Muscle of back (tissue), 13 donors: ENCODE measurements at places on chromosomes 7 and 10. TPM values are rescaled to one million over a fixed set of nuclear protein-coding genes. Genes with fewer than 3 reads are reported as not detected.

UFSP1 gene
- polyA plus RNA-seq: 2.2 TPM

GFRA1 gene
- polyA plus RNA-seq: 28.4 TPM

PLEKHS1 gene
- 0.12 TPM for polyA plus RNA-seq

ASB15 gene
- 7.5 TPM for polyA plus RNA-seq

ASB10 gene
- polyA plus RNA-seq: 3.8 TPM

PAX4 gene
- not detected for polyA plus RNA-seq
